ENCODE measurements at places on chromosomes 12 and 14.

DNA sequence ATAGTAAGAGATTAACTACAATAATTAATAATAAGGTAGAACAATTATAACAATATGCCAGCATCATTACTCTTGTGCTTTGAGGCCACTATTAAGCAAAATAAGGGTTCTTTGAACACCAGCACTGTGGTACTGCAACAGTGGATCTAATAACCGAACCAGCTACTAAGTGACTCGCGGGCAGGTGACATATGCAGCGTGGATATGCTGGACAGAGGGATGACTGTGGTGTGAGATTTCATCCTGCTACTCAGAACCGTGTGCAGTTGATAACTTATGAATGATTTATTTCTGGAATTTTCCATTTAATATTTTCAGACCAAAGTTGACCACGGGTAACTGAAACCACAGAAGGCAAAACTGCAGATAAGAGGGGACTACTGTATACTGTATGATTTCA lies 34.4 kb downstream of the BMAL2 start:
- no peak for DNase-seq

- DNase-seq, result no peak
Observed at GRCh38 chr12:77590306-77590705, 240.4 kb upstream of the NAV3 start.

GRCh38 chr12:89179983-89180382 lies 172.3 kb downstream of the DUSP6 start:
- no peak for DNase-seq

DNA sequence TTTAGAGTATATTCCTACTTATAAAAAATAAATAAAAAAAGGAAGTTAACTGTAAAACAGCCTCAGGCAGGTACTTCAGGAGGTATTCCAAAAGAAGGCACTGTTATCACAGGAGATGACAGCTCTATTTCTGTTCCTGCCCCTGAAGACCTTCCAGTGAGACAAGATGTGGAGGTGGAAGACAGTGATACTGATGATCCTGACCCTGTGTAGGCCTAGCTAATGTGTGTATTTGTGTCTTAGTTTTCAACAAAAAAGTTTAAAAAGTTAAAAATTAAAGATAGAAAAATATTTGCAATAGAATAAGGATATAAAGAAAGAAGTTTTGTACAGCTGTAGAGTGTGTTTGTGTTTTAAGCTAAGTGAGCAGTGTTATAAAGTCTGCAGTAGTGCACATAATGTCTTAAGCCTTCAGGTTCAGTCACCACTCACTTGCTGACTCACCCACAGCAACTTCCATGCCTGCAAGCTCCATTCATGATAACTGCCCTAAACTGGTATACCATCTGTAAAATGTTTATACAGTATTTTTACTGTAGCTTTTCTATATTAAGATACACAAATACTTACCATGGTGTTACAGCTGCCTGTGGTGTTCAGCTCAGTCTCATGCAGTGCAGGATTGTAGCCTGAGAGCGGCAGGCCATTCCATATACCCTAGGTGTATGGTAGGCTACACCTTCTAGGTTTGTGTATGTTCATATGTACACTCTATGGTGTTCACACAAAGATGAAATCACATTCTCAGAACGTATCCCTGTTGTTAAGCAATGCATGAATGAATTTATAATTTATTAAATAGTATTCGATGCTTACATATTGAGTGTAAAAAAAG lies 121.1 kb downstream of the ANO6 start:
- DNase-seq, result no peak

- DNase-seq, result no peak
Observed at GRCh38 chr12:94603434-94604365, 46.7 kb downstream of the TMCC3 start.

GRCh38 chr12:57497223-57498131 lies 9.6 kb downstream of the MARS1 start:
- DNase-seq, result no peak

GRCh38 chr12:16323638-16324037 lies 23.8 kb upstream of the MGST1 start:
- no peak for DNase-seq

DNA sequence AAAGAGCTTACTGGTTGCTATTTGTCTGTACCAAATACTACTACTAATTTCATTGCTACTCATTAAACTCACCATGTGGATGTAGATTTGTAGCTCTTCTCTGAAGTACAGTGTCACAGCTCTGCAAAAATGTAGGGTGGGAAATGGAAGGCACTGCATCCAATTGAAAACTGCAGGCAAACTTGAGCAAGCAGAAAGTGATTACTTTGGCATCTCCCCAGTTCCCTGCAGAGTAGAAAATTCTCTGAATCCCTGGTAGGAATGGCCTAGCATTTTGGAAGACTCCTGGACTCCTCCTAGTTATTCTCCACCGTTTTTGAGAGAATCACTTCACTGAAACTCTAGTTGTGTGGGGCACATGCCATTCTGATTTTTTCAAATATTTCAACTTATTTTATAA lies 239.1 kb downstream of the DIO2 start:
- no peak for DNase-seq

GRCh38 chr12:75864161-75864560 lies 167.4 kb downstream of the PHLDA1 start:
- no peak for DNase-seq

GRCh38 chr14:69863083-69863482 lies 16.1 kb upstream of the SMOC1 start:
- no peak for DNase-seq

GRCh38 chr14:58082491-58083098 lies 69.4 kb downstream of the ARMH4 start:
- no peak for DNase-seq

DNA sequence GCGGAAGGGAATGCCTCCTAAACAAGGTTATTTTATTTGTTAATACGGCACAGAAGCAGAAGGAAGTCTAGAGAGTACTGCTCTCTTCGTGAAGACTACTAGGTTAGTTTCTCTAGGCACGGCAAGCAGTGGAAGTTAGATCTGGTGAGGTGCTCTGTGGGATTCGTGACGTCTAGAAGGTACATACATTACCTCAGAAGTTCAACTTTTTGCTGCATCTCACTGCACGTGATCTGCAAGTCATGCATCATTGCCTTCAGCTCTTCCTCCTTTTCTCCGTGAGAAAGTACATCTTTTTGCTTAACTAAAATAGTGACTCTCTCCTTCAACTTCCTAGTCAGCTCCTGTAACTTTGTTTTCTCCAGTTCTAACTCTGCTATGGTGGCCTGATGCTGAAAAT lies 74.7 kb downstream of the NIN start:
- no peak for DNase-seq

DNA sequence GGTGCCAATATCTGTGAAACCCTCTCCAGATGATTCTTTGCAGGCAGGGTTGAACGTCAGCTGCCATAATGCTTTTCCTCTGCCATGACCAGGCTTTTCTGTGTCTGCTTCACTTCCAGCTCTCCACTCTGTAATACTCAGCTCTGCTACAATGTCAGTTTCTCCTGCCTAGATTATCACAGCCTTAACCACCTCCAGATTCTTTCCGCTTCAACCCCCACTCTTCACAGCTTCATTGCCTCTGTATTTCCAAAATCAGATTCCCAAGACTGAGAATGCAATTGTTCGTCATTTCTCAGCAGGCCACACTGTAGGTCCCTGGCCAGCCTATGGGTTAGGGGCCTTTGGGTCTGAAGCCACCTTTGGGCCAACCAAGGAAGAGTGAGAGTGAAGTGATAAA lies 73.7 kb upstream of the SCN8A start:
- DNase-seq, result no peak

GRCh38 chr12:51865757-51866270 lies 17.3 kb upstream of the FIGNL2 start:
- DNase-seq, result no peak

DNA sequence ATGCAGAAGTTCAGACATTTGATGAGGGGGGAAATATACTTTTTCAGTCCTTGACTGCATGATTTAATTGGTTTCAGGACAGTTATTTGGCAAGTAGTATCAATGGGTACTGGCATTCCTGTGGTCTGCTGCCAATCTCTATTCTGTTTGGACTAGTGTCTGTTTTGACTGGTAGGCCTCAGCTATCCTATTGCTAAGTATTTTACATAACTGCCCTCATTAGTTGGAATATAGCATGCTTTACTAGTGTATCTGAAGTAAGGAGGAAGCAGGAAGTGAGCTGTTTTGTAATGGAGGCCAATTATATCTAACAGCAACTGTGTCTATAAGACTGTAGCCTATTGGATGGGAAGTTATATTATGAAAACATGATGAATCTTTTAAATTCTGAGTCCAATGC lies 104.3 kb downstream of the FLRT2 start:
- DNase-seq, result no peak

DNA sequence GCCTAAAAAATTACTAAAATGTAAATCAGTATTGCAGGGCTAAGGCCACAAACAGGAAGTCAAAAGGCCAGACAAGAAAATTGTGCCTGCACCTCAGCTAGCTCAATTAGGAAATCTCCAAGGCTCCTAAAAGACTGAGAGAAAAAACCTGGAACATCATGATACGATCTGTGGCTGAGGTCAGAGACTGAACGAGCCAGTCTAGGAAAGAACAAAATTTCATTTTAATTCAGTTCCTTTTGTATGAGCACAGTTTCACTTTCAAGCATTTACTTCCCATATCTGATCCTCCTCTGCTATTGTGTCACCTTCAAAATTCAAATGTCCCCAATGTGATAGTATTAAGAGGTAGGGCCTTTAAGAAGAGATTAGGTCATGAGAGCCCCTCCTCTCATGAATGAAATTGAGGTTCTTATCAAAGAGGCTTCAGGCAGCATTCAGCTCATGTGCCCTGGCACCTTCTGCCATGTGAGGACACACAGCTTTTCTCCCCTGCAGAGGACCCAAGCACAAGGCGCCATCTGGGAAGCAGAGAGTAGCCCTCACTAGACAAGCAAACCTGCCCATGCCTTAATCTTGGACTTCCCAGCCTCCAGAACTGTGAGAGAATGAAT lies 14.8 kb downstream of the PRKAB1 start:
- DNase-seq, result no peak

DNA sequence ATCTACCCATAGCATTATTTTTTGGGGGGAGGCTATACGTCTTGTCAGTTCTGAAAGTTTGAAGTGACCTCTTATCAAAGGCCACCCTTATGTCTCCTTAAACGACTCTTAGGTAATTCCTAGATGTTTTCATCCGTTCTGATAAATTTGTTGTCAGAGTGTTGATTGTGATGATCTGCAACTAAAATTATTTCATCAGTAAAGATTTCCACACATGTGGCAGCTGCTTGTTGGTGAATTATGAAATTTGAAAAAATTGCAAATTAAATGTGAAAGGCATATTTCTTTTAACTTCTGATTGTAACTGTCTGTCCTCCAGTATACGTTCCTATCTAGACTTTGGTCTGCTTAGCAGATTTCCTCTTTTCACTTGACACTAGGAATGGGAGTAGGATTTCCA lies 1.4 kb downstream of the ADIPOR2 start:
- DNase-seq, result no peak

- DNase-seq, result no peak
Observed at GRCh38 chr12:2537868-2538541, 256.8 kb upstream of the FKBP4 start.

DNA sequence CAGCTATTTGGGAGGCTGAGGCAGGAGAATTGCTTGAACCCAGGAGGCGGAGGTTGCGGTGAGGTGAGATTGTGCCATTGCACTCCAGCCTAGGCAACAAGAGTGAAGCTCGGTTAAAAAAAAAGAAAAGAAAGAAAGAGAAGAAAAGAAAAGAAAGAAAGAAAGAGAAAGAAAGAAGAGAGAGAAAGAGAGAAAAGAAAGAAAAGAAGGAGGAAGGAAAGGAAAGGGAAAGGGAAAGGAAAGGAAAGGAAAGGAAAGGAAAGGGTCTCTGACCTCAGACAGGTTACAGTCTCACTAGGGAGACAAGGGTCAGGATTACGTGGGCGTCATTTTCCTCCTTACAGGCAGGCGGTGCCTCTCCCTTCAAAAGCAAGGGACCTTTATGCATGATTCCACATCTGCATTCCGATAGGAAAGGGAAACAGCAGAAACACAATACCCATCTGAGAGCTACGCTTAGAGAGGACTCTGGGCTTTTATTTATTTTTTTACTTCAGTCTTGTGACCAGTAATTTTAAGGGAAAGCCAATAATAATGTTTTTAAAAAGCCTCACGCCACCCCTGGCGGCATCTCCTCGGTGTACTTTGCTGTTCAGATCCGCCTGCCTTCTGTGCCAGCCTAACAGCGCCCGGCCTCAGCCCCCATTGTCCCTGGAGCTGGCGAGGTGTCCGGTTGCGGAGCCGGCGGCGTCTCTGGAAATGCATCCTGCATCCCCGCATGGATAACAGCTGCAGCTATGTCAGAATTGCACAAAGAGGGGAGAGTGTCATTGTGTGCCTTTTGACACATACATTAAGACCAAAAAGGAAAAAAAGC lies 945 bp upstream of the HIP1R start:
- no peak for DNase-seq

- no peak for DNase-seq
Observed at GRCh38 chr12:40622246-40622838, 69.9 kb upstream of the CNTN1 start.

GRCh38 chr12:29733060-29733459 lies 50.7 kb downstream of the TMTC1 start:
- DNase-seq, result no peak

GRCh38 chr14:32513571-32514009 lies 184.5 kb downstream of the AKAP6 start:
- no peak for DNase-seq
